Sigmoid colon (tissue), 7 donors: ENCODE measurements at places on chromosomes 13 and 19. TPM values are rescaled to one million over a fixed set of nuclear protein-coding genes. Genes with fewer than 3 reads are reported as not detected.
A peak's percentile ranks its signal among the peaks of the same experiment; 100 is the strongest.

GRCh38 chr13:77412860-77413259, 86.0 kb upstream of the MYCBP2 start:
- DNase-seq: no peak

- no peak for DNase-seq
These were observed 53.0 kb upstream of the FBXL3 start for GRCh38 chr13:77079902-77080413.

The SYNE4 gene
- 0.81 TPM for total RNA-seq

DNA sequence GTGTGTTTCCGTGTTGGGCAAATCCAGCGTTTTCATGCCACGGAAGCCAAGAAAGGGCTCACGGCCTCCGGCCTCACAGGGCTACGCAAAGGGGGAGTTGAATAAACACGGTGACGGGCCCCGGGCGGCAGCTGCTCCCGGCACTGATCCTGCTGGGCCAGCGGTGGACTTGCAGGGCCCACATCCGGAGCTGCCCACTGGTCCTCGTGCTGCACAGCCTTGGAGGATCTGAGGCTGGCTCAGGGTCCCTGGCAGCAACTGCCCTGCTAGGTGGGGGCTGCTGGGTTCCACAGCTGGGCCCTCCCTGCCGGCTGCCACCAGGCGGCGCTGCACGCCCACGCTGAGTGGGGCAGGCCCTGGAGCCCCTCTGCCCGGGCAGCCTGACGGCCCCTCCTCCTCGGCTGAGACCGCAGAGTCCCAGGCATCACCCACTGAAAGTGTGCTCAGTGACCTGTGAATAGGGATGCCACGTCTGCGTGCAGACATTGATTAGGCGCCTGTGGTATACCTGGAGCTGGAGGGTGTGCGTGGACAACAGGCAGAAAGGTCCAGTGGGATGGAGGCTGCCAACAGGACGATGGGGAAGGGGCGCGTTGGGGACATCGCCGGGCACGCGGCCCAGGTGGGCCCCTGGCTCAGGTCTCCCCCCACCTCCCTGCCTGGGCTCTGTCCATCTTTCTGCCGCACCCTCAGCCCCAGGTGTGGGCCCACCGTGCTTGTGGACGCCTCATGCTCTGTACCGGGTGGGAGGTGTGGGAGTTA, 5.3 kb upstream of the HCN2 start:
- DNase-seq: no peak

- no peak for DNase-seq
These were observed 9.3 kb upstream of the RUBCNL start for GRCh38 chr13:46396341-46396740.

DNA sequence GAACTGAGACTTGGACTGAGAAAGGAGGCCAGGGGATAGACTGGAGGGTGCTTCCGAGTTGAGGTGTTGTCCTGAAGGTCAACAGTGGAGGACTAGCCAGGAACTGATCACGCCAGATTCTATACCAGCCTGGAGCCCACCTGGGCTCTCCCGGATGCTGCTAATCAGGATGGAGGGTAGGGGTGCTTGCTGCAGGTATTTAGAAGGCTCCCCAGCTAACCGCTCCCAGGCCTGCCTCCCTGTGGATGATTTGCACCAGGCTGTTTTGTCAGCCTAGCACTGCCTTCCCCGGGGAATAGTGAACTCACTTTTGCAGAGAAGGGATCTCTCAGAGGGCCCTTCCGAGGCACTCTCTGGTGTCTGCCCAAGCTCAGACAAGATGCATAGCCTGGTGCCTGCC, 60.5 kb upstream of the KCTD15 start:
- no peak for DNase-seq

The ZNF534 gene
- not detected for total RNA-seq

- DNase-seq: no peak
These were observed 9.9 kb downstream of the PTH2 start for GRCh38 chr19:49413348-49413747.

DNA sequence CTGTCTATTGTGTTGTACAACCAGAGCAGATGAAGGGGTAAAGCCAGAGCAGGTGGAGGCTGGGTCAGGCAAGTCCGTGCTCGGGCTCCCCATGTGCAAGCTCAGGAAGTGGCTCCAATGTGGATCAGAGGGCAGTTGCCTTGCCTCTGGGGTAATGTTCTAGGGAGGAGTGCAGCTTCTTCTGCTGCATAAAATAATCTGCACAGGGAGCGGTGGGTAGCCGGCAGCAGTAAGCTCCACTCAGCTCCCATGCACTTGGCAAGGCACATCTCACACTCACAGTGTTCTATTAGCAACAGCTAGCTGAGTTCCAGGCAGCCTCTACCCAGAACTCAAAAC, 565.3 kb upstream of the SLITRK1 start:
- no peak for DNase-seq

The FPR3 gene
- total RNA-seq: 6.7 TPM

DNA sequence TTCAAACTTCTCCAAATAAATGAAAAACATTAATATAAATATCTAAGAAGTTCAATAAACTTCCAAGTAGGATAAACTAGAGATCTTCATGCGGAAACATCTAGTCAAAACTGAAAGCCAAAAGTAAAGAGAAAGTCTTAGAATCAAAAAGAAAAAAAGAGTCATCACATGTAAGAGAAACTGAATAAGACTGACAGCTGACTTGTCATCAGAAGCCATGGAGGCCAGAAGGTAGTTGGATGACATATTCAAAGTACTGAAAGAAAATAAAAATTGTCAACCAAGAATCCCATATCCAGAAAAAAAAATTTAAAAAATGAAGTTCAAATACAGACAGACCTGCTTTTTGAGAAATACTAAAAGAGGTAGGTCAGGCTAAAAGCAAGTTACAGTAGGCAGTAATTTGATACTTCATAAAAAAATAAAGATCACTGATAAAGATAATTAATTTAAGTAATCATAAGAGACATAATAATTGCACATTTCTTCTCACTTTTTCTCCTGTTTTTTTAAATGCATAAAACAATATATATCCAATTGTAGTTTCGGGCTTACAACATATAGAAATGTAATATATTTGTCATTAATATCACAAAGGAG, 327.6 kb upstream of the PCDH9 start:
- no peak for DNase-seq

- no peak for DNase-seq
These were observed 21.1 kb downstream of the PROSER1 start for GRCh38 chr13:39016787-39017186.

GRCh38 chr19:17260842-17261325, 3.7 kb downstream of the USHBP1 start:
- peak; percentile 89 for DNase-seq

DNA sequence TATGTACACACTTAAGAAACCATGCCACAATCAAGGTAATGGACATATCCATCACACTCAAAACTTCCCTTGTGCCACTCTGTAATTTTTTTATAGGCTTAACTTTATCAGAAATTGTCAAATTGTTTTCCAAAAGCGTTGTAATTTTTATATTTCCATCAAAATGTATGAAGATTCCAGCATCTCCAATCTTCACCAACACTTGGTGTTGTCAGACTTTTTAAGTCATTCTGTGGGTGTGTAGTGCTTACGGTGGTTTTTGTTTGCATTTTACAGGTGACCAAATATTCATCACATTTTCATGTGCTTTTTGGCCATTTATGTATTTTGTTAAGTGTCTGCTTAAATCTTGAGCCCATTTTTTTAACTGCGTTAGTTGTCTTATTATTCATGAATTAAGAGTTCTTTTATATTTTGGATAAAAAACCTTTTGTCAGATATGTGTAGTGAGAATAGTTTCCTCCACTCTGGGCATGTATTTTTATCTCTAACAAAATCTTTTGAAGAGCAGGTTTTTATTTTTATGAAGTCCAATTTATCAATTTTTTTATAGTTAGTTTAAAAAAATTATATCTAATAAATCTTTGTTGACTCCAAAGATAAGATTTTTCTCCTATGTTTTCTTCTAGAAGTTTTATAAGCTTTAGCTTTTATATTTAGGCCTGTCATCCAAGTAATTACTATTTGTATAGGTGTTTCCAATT, 4.6 kb upstream of the ZNF45 start:
- DNase-seq: no peak

- DNase-seq: no peak
These were observed 14.4 kb upstream of the RUBCNL start for GRCh38 chr13:46401432-46401831.

- peak; percentile 92 for DNase-seq
These were observed 3.1 kb upstream of the CTXN1 start for GRCh38 chr19:7928741-7929701.

The OR7A10 gene
- total RNA-seq: not detected

The OR7C2 gene
- total RNA-seq: not detected

DNA sequence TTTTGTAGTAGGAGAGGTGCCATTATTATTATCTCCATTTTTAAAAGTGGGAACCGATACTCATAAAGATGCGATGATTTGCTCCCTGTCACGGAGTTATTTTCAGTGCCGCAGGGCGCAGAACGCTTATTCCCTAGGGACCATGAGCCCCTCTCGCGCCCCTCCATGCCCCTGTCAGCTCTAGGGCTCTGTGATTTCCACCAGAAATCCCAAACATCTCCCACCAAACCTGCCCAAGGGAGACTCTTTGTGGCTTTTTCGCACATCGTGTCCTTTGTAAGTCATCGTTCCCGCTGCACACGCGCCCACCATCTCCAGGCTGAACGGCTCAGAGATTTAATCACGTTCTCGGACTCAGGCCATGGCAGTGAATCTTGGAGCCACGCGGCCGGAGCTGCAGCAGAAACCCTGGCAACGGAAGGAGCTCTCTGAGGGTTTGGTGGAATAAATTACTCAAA, 105.1 kb downstream of the DNAJC15 start:
- DNase-seq: peak; percentile 68
